ENCODE measurements at places on chromosomes 16 and 17. TPM values are rescaled to one million over a fixed set of nuclear protein-coding genes. Genes with fewer than 3 reads are reported as not detected.
A peak's percentile ranks its signal among the peaks of the same experiment; 100 is the strongest.

DNA sequence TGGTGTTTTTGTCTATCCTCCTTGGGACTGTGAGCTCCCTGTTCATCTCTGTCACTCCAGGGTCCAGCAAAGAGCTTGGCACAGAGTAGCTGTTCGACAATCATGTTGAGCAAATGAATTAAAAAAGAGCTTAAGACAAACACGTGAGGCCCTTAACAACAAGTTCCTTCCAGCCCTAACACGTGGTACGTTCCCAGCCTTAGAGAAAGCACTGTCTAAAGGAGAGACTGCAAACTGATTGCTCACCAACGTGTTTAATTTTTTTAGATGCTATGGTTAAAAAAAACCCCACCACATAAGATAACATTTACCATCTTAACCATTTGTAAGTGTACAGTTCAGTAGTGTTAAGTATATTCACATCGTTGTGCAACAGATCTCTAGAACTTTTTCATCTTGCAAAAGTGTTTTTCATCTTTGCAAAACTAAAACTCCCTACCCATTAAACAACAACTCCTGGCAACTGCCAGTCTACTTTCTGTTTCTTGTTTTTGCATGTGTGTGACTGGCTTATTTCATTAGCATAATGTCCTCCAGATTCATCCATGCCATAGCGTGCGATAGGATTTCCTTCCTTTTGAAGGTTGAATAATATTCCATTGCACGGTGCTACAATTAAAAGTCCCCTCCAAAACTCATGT lies 28.2 kb downstream of the LAT start:
- no peak for DNase-seq

DNA sequence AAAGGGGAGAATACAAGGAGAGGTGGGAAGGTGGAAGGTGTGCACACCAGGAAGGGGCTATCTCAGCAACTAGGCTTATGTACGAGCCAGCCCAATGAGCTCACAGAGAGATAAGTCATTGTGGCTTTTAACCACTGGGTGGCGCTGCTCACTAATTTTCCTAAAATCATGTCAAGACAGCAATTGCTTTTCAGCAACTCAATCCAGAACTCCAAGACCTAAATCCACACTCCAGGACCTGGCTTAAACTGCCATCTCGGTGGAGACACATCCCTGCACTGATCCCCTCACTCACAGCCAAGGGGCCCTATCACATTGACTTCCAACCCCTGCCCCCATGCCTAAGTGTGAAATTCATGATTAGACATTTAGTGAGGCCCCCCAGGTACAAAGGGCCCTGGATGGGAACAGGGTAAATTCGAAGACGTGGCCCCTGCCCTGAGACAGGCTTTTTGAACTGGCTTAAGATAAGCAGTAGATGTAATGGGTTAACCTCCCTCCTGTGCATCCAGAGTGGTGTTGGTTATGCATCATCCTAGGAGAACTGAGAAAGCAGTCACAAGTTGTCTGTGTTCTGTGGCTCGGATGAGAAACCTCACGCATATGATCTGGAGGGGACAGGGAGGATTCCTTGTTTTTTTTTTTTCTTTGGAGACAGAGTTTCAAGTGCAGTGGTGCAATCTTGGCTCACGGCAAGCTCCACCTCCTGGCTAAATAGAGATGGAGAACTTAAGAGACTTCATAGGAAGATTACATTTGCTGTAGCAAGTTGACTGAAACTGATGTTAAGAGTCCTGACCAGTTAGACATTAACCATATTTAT lies 11.5 kb downstream of the CCL16 start:
- DNase-seq: peak; percentile 76

Gene CCDC154
- not detected for polyA plus RNA-seq

- DNase-seq: no peak
Measured at GRCh38 chr17:70024253-70024652, 50.8 kb upstream of the KCNJ16 start.
